ENCODE measurements at places on chromosomes 12 and 14.

- no peak for DNase-seq
Measured at GRCh38 chr14:35365130-35366055, 39.2 kb downstream of the NFKBIA start.

DNA sequence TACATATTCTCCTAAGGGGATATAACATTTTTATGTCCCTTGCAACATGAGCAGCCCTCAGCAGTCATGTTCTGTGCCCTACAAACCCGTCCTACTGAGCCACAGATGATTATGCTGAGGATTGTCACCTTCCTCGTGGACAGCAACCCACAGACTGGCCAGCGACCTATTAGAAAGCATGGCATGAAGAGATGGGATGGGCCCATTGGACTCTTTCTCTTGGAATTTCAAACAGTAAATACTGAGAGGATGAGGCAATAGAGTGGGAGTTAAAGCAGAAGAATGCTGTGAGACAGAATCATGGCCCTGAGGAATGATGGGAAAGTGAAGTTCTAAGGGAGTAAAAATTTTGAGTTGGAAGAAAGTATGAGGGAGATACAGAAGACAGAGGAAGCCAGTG, 149.9 kb upstream of the BTG1 start:
- no peak for DNase-seq

DNA sequence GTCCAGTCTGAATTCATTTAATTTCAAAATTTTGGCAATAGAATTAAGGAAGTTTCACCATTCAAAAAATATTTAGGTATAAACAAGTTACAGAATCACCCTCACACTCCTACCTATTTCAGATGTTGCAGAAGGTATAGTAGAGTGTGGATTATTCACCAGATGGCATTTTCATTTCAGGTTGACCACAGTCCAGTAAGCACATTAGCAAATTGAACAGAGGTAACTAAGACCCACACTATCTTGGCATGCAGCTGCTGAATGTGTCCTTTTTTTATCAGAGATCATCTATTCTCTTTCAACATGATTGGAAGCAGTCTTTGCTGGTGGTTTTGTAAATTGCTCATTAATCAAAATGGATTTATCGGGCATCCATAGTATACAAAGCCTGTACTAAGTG, 151.8 kb upstream of the GARIN6 start:
- DNase-seq: no peak

DNA sequence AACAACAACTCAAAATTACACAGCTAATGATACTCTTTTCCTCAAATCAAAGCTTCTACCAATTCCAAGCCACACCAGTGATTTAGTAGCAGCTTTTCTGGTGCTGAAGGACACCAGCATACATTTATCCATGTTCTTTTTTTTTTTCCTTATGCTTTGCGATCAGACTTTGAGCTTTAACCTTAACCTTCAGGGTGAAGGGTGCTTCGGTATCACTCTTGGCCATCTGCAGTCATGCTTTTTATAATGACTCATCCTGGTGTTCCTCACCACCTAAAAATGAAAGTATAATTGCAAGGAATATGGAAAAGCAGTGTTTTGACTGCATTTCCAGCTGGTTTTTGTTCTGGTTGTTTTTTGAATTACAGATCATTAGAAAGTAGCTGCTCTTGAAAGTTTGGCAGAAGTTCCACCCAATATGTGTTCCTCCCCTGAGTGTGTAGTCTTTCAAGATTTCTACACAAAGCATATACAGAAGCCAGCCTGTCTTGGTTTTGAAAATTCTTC, 1.3 kb upstream of the SLC41A2 start:
- DNase-seq: no peak

- no peak for DNase-seq
Measured at GRCh38 chr14:20112321-20112720, 1.8 kb downstream of the OR4K17 start.

GRCh38 chr12:119258149-119258548, 76.4 kb upstream of the CCDC60 start:
- peak; percentile 6 for DNase-seq

- DNase-seq: no peak
Measured at GRCh38 chr12:115232455-115233156, 548.6 kb upstream of the TBX3 start.

DNA sequence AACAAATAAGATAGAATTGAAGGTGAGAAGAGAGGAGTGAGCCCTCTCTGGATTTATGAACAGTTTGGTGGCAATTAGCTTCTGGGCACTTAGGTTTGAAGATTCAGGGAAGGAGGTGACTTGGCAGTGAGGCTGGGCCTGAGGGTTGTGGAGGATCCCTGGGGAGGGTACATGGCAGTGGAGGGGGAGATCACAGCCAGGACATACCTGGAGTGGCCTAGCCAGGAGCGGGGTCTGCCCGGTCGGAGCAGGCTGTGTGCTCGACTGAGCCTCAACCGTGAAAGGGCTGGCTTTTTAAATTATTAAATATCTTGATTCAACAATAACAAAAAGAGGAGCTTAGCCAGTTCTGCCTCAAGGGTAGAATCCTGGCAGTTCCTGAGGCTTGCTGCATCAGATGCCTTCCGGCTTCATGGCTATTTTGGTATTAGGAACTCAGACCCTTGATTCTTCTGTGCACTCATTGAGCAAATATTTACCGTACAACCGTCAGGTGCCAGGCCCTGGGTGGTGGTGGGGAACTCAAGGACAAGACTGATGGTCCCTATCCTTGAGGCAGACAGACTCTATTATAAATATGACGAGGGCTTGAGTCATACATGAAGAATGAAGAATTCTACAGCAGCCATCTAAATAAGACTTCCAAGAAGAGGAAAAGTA, 73.4 kb downstream of the SPTB start:
- peak; percentile 13 for DNase-seq

GRCh38 chr12:110107369-110108281, 16.5 kb upstream of the IFT81 start:
- DNase-seq: no peak

DNA sequence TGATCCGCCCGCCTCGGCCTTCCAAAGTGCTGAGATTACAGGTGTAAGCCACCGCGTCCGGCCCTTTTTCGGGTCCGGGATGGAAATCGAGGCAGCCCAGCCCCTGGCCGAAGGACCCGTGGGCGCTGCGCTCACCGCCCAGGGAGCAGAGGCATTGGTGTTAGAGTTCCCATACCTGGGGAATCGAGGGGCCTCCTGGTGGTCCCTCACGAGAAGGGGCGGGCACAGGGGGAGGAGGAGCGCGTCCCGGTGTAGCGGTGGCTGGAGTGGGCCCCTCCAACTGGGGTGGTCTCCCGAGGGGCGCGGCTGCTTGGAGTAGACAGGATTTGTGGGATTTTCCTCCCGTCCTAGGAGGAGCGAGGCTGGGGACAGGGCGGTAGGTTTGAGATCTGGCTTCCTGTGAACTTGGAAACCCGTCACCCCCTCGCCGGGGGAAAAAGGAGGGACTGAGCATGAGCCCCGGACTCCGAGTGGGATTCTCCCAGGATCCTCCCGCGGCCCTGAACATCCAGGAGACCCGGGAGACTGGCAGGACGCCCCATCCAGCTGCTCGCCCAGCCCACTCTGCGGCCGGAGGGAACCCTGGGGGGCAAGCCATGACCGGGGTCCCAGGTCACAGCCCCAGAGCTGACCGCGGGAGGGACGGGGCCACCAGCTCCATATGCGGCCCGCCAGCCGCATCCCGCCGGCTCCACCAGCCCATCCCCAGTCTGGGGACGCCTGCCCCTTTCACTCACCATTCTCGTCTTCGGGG, 70.9 kb downstream of the ASCL4 start:
- no peak for DNase-seq

- DNase-seq: no peak
Measured at GRCh38 chr12:52280796-52281560, 6.5 kb downstream of the KRT86 start.

DNA sequence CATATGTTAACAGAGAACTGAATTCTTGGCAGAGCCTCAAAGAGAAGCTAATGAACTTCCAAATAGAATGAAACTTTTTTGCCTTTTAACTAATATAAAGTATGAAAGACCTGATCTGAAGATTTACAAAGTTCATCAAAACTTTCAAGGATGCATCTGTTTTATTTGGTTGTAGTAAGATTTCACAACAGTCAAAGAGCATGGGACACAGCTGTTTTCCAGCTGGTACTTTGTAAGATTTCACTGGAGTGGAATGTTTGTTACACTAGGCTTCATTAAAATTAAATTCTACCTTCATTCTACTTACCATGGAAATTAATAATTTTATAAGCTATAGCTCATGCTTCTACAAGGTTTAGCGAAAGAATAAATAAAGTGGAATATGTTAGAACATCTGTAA, 351.2 kb downstream of the SLC6A15 start:
- no peak for DNase-seq

DNA sequence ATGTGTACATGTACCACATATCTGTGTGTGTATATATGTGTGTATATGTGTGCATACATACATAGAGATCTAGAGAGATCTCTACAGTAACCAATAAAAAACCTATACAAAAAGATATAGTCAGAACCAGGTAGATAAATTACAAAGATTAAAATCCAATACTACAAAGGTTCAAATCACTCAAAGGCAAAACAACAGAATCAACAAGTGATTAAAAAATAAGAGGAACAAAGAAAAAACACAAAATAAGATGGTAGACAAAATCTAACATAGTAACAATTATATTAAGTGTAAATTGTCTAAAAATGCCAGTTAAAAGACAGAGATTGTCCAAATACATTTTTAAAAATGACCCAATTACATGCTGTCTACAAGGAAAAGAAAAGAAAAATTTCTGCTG, 83.6 kb downstream of the R3HDM2 start:
- DNase-seq: no peak

DNA sequence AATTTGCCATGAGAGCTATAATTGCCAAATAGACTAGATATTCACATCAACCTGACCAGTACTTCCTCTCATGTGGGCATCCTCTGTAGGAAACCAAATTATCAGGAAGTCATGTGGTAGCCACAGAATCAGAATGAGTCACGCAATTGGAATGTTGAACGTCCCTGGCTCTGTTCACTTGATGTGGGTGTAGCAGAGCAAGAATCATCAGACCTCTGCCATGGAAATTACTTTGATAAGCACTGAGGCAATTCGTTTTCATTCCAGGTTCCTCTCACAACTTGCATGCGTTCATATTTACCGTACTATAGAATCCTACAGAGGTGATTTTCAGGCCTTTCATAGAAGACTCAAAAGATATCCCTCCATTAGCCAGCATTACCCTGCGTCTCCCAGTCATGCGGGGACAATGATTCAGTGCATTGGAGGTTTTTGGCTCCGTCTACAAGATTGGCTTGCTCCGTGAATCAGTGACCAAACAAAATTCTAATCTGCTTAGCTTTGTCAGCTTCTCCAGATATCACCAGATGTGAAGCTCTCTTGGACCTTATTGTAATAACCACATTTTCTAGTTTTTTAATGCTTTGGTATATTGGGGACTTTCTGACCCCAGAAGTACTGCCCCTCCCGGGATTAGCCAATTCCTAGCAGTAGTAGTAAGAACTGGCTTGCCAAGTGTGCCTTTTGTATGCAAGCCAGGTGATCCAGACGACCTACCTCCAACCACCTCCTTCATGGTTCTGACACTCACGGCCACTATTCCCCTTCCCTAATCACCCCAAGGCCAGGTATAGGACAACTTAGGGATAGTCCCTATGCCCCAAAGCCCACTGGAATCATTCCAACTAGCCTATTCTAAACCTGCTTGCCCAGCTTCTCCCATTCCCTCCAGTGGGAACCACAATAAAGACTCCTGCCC, 133.4 kb downstream of the KICS2 start:
- DNase-seq: no peak

DNA sequence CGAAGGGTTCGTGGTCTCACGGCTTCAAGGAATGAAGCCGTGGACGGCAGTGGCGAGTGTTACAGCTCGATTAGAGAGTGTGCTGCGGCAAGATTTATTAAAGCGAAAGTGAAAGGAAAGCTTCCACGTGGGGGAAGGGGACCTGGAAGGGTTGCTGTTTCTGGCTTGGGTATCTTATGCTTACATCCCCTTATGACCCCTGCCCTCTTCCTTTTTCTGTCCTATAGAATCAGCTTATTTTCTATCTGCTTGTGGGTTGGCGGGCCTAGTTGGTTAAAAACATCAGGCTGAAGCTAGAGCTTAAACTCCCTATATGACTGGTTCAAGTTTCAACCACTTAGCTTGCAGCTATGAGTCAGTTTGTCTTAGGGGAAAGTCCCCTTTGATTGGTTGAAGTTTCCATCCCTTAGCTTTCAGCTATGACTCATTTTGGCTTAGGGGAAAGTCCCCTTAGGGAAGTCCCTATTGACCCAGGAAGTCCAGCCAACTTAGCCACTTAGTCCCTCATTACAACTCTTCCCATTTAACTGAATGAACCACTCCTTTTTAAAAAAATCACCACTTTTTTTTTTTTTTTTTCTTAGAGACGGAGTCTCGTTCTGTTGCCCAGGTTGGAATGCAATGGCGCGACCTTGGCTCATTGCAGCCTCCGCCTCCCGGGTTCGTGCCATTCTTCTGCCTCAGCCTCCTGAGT, 1494.7 kb upstream of the TMEM132C start:
- no peak for DNase-seq

DNA sequence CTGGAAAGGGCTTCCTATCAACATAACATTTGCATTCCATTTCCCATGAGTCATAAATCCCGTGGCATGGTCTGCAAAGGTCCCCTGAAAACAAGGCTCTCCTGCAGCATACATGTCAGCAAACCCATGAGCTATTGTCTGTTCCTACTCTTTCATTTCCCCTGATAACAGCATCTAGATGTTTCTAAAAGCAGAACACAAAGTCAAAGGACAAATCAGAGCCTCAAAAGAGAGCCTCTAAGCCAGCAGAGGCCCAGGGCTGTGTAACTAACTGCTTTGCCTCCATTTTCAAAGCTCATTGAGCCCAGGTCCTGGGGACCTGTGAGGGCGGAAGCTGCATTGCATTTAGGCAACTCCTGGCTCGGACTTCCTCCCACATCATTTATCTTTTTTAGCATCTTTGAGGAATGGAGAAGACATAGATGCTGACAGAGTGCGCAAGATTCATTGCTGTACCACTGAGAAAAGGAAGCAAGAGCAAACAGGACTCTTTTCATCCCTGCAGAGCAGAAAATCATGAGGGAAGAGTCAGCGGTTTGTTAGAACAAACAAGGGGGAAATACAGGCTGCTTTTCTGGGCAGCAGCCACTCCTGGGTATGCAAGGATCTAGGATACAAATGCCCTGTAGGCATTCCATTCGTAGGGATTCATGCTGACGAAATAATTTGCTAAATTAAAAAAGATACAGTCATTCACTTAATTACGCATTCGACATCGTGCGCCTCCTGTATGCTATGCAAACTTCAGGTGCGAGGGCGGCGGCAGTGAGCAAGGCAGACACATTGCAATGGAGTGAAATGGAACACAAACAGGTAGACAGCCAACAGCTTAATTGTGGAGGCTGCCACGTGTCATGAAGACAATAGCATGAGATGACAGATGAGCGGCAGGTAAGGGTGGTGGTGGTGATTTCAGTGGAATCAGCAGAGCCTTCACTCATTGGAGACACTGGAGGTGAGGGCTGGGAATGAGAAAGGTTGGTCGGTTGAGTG, 131.0 kb downstream of the TMEM132D start:
- no peak for DNase-seq

DNA sequence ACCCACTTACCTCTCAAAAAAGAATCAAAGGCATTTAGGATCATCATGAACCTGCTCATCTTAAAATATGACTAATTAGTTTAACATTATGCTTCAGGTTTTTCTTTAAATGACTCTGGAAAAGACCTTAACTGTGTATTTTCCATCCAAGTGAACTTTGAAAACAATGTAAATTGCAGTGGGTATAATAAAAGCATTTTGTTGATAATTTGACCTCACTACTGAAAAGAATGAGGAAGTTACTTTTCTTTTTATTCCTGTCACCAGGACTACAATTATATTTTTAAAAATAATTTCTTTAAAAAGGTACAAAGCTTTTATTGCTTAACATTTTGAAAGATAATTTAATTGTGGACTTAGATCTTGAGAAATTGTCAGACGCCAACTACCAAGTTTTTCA, 249.9 kb downstream of the ALX1 start:
- DNase-seq: no peak

GRCh38 chr12:45732250-45732649, 2.7 kb downstream of the ARID2 start:
- DNase-seq: no peak
